ENCODE measurements at places on chromosomes 7 and 10.
A peak's percentile ranks its signal among the peaks of the same experiment; 100 is the strongest.

DNA sequence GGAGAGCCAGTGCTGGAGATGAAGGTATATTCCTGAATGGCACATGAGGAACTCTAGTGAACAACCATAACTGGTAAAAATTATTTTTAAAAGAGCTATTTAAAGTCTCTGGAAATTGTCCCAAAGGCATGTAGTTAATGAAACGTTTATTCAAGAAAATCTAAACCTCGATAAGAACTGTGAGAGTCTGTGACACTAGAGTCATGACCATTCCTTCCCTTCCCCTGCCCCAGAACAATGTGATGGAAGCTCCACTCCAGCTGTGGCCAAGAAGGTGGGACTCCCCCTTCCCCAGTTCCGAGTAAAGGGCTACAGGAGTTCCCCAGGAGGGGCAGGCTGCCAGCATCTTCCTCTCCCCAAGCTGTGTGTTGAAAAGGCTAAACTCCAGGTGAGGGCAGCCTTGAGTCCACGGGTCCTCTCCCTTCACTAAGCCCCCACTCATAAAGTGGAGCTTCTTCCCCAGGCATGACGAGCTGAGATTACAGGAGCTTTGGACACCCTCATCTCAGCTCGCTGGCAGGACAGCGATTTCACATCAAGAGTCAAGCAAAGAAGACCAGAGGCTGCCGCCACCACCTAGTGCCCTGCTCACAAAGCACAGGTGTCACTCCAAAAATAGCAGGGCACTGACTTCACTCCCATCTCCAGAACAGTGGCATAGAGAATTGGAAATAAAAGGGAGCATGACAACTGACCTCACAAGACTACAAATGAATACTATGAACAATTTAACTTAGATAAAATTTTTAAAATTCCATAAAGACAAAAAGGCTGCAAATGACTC, 68.5 kb downstream of the NHLRC2 start:
- no peak for DNase-seq

- DNase-seq = no peak
These were observed 4.6 kb downstream of the DUSP5 start for GRCh38 chr10:110502072-110502845.

DNA sequence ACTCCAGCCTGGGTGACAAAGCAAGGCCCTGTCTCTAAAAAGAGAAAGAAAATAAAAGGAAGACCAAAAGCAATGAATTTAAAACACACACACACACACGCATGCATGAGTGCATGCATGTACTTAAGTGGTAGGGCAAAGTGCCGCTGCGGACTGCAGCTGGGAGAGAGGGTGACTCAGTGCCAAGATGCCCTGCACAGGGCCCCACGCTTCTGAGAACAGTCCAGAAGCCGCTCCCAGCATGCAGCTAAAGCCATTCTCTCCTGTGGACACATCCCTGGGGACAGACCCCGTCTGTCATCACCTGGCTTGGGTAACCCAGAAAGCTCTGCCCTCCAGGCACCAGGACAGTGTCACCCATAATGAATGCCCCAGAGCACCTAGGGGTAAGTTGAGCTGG, 61.0 kb upstream of the MYL10 start:
- no peak for DNase-seq

GRCh38 chr10:43649185-43649523, 473 bp upstream of the ZNF32 start:
- no peak for DNase-seq

DNA sequence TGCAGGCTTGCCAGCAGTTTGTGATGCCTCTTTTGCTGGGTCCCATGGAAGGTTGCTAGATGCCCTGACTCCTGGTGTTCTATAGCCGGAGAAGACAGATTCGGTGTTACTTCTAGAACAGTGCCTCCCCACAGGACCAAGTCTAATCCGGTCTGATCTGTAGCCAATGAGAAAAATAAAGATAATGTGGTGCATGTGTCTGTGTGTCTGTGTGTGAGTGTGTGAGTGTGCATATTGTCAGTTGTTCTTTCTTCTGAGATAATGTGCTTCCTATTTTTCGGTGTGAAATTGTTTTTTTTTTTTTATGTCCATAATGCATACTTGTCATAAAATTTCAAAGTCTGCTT, 29.7 kb upstream of the ZNRF2 start:
- no peak for DNase-seq

DNA sequence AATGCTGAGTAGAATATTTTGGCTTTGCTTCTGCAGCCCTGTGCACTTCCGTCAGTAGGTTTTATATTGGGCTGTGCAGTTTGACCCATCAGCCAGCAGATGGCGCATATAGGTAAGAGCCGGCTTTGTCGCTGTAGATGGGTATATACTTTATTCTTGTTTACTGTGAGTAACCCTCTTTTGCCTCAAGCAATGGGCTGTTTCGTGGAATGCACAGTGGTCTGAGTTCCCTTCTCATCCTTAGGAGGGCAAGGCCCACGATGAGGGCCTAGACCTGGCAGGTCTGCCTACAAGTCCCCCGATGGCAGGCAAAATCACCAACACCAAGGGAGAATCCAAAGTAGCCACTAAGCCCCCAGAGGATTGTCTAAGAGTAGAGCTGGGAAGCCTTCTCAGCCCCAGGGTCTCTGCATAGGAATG, 1002.9 kb upstream of the KCND2 start:
- DNase-seq = peak; percentile 76

All from NAMALWA (cell line).